DMS53 (cell line): ENCODE measurements at places on chromosomes 1 and 21.

DNA sequence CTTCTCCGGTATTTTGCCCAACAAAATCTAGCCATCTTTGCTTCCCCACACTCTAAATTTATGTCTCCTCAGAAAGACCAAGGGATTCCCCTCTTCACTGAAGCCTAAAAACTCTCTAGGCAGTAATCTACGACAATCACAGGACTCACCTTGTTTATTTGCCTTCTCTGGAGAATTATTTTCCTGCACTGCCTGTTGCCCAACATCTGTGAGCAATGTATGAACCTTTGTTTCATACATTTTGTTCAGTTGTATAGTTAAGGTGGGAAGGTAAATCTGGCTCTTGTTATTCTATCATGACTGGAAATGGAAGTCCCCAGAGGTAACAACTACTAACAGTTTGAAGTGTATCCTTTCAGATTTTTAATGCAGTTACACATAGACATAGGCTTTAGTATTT, 2.2 kb downstream of the COPA start:
- no peak for DNase-seq

DNA sequence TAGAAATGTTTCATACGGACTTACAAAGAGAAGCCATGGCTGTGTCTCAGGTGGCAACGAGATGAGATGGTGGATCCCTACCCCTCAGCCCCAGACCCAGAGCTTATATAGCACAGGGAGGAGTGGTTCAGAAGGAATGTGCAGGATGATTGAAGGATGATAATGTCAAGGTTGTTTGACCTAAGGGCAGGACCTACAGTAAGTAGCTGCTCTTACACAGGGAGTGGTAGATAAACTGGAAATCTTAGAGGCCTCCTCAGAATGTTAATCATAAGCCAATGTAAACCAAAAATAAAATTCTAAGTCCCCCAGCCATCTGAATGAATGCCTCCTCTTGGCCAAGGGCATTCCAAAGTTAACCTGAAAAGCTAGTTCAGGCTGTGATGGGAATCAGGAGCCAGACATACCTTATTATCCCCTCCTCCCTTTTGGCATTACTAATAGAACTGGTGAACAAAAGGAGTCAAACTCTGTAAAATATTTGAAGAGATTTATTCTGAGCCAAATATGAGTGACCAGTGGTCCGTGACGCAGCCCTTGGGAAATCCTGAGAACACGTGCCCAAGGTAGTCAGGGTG, 45.8 kb upstream of the PDE9A start:
- no peak for DNase-seq

GRCh38 chr1:11394592-11395245, 84.2 kb upstream of the DISP3 start:
- no peak for DNase-seq

DNA sequence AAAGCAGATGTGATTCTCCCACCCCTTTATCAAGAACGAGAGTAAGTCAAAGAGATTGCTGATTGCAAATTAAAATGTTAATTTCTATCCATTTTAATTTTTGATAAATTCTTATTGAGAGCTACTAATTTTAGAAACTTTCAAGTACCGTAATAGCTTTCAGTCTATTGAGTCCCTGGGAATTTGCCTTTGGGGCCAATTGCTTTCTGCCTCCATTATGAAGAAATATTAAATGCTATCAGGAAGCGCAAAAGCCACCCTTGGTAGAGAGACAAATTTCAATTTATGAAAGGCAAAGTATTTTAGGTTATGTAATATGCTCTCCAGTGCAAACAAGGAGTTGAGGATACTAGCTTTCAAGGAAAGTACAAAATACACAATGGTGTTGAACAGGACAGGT, 332.2 kb downstream of the RGS7 start:
- no peak for DNase-seq

DNA sequence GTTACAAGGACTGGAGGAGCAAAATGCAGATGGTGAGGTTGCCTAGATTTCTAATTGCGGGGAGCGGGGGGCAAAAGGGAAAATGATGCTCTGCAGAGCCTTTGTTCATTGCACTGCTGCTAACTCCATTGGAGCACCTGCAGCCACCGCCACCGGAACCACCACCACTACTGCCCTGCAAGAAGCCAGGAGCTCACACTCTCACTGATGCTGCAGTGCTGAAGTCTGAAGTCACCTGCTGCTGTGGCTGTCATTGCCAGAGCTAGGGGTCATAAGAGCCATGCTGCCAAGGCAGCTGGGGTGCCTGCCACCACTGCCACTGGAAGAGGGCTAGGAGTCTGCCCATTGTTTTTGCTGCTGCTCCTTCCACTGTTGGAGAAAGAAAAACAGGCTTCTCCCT, 7.3 kb upstream of the HPCAL4 start:
- no peak for DNase-seq

- no peak for DNase-seq
Observed at GRCh38 chr1:21794656-21795055, 11.7 kb upstream of the USP48 start.

- no peak for DNase-seq
Observed at GRCh38 chr1:28751315-28752060, 14.7 kb downstream of the YTHDF2 start.

DNA sequence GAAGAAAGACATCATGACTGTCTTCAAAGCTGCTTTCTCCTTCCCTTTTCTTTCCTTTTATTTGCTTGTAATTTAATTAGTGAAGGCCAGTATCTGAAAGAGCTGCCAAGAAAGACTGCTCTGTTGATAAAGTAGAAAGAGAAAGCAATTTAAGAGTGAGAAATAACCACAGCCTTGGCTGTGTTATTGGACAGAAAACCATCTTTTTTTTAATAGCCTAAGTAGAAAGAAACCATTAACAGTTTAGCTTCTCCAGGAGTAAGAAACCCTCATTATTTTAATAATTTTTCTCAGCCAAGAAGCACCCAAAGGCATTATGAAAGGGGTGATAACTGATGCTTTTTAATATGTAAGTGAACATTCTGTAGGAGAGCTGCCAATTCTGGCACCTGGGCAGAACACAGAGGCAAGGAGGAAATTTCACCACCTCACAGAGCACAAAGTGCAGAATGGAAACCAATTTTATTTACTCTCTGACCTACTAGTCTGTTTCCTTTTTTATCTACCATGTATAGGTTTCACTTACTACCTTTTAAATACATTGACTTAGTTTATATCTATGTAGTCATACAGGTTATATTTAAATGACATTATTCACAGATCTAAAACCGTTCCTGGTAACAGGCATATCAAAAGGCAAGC, 703.2 kb downstream of the MRPL39 start:
- no peak for DNase-seq

- no peak for DNase-seq
Observed at GRCh38 chr1:18869847-18870594, 10.6 kb upstream of the TAS1R2 start.

- peak; percentile 63 for DNase-seq
Observed at GRCh38 chr1:150309758-150310508, 11.4 kb upstream of the PRPF3 start.

GRCh38 chr1:164709541-164710278, 150.7 kb downstream of the PBX1 start:
- no peak for DNase-seq

DNA sequence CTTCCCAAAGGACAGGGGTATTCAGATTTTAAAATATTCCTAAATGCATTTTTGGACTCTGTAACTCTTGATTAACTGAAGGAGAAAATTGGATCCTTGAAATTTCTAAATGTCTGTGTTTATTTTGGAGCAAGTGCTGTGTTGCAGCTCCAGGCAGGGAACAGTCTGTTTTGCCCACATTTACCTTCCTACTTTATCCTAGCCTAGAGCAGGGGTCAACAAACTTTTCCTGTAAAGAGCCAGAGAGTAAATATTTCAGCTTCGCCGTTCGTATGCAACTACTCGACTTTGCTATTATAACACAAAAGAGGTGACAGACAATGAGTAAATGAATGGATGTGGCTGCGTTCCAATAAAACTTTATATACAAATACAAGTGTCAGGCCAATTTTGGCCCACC, 402.2 kb downstream of the GPATCH2 start:
- DNase-seq, result no peak

DNA sequence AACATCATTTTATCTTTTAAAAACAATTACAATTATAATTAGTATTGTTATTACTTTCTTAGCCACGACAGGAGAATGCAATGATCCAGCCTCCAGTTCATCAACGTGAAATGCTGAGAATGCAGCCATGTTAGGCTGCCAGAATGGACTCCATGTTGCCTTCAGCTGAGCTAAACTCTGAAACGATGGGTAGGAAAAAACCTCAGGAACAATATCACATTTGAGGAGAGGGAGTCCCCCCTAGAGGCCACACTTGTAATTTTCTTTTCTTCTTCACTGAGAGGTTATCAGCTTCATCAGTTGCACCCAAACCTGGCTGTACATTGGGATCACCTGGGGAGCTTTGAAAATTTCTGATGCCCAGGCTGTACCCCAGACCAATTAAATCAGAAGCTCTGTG, 34.6 kb upstream of the DNAH14 start:
- peak; percentile 32 for DNase-seq

DNA sequence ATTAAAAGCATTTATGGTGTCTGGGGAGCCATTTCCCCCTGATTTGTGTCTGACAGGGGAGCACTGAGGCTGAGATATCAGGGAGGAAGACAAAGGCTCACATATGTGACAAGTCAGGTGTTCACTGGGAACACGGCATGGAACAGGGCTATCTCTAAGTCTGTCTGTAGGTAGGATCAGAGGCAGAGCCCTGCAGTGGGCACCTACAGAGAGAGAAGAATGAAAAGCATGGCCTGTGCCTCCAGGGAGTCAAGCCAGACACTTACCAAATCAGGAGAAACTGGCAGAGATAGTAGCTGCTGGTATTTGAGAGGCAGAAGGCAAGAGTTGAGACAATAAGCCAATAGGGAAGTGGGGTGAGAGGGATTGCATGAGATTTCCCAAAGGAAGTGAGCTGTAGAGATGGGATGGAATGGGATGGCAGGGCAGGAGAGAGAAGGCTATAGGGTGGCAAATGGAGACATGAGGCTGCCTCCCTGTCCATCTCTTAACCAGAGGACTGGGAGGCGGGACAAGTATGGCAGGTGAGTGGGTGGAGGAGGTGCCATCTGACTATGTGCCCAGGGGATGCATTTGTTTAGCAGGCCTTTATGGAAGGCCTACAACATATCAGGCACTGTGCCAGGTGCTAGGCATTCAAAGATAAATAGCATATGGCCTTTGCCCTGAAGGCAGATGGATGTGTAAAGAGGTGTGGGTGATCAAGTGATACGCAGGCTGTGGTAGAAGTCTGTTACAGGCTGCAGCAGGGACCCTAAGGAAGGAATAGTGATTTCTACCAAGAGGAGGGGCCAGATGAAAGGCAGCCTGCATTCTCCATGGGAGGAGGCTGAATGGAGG, 136.2 kb upstream of the IPO9 start:
- peak; percentile 80 for DNase-seq

DNA sequence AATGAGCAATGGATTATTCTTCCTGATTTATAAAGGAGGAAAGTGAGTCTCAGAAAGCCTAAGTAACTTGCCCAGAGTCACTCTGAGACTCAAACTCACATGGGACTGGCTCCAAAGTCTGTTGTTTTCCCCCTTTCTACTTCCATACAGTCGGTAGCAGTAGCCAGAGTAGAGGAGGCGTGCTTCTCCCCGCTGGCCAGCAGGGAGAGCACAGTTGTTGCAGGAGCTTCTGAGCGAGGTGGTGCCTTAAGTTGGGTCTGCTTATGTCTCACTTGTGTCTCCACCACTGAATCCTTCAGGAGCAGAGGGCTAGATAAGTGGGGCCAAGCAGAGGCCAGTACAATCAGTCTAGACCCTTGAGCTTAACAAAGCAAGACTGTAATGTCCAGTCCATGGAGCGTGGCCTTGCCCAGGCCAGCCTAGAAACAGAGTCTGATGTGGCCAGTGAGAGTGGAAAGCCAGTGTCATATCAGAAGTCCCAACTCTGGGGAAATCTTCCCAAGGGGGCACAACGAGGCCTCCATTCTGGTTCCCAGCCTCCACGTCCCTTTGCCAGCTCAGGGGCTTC, 181.9 kb downstream of the ZSCAN20 start:
- peak; percentile 52 for DNase-seq

- no peak for DNase-seq
Observed at GRCh38 chr1:180620581-180620980, 11.2 kb upstream of the XPR1 start.

- DNase-seq, result no peak
Observed at GRCh38 chr1:231232870-231233734, 7.9 kb upstream of the GNPAT start.
